Naive thymus-derived CD4-positive, alpha-beta T cell (primary cell): ENCODE measurements at places on chromosomes 16 and 17. TPM values are rescaled to one million over a fixed set of nuclear protein-coding genes. Genes with fewer than 3 reads are reported as not detected.
A peak's percentile ranks its signal among the peaks of the same experiment; 100 is the strongest.

DNA sequence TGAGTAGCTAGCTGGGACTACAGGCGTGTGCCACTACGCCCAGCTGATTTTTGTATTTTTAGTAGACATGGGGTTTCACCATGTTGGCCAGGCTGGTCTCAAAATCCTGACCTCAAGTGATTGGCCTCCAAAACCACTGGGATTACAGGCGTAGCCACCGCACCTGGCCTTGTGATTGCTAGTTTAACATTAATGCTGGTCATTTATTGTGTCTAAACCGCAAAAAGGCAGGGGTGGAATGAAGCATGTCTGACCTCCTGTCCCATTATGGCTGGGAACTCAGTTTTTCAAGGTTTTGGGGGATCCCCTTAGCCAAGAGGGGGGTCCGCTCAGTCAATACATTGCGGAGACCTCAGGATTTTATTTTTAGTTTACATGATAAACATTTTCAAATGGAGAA lies 10.7 kb upstream of the CNGB1 start:
- DNase-seq: no peak

DNA sequence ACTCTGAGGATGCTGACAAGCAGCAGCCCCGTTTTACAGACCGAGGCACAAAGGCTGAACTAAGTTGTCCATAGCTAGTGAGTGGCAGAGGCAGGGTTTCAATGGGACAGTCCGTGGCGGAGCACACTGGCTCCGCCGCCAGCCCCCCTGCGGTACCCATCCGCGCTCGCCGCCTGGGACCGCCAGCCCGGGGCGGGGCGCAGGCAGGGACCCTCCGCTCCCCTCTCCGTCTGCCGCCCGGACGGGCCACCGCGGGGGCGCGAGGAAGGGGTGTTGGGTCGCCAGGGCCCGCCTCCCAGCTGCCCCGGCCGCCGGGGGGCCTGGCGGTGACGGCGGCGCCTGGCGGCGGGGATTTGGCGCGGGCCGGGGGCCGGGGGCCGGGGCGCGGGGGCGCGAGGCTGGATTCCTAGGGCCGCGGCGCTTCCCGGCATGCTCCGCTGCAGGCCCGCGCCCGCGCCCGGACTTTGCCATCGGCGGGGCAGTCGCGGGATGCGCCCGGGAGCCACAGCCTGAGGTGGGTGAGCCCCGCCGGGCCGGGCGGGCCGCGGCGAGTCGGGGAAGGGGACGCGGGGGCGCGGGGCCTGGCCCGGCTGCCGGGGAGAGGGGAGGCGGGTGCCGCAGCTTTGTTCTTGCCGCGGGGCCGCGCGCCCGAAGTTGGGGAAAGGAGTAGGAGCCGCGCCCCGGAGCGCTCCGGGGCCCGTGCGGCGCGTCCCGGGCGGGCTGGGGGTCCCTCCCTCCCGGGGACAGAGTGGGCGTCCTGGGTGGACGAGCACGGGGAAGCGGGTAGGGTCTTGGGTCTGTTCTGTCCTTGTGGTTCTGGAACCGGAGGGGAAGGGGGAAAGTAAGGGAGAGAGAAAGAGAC lies at the start of gene TMEM98:
TSS of gene TMEM98 (plus strand) at position 430 of the 862 bp plus-strand sequence. CDS start 3,376 bp downstream, outside the sequence.
- peak; percentile 25 for DNase-seq

- DNase-seq: no peak
Measured at GRCh38 chr17:75069783-75070182, 18.0 kb upstream of the SLC16A5 start.

- no peak for DNase-seq
Measured at GRCh38 chr17:73384926-73385325, 73.1 kb upstream of the CDC42EP4 start.

GRCh38 chr17:46783031-46783593 lies 35.4 kb downstream of the WNT3 start:
- no peak for DNase-seq

DNA sequence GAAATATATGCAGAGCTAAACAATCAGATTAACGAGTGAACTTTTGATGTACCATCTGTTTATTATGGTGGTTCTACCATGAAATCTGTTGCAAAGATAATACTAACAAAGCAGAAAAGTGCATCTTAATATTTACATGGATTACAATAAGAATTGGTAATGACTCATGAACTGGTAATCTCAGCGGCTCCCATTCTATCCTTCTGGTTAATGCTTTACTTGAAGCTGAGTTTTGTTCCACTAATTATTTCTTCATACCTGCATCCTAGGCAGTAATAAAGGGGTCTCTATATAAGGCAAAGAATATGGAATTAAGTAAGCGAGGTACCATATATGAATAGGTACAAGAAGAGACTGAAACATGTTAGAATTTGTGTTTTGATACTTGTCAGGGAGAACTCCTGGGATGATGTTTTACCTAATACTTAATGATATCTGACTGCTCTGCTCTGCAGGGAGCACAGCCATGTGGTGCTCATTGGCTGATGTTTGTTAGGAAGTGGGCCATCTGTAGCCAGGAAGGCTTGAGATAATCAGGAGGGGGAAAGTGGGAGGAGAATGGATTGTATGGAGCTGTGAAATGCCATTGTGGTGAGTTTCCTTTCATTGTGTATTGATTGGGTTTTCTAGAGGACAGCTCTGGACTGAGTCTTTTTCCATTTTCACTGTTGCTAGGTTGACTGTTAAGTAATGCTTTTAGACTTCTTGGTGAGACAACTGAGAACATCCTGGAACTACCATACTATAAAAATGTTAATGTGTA lies 52.6 kb downstream of the MAP2K6 start:
- no peak for DNase-seq

- no peak for DNase-seq
Measured at GRCh38 chr16:19926449-19927390, 42.1 kb upstream of the GPRC5B start.

GRCh38 chr16:80390871-80391489 lies 149.8 kb upstream of the DYNLRB2 start:
- DNase-seq: no peak

- DNase-seq: no peak
Measured at GRCh38 chr16:8663192-8664089, 11.0 kb upstream of the ABAT start.

GRCh38 chr17:1951920-1952319 lies 73.2 kb downstream of the RTN4RL1 start:
- DNase-seq: no peak

- peak; percentile 87 for DNase-seq
Measured at GRCh38 chr16:85306071-85306792, 194.0 kb upstream of the CIBAR2 start.

Gene OTOP2
- total RNA-seq: not detected

Gene CDT1
- 75.8 and 79.2 TPM in 2 replicates for total RNA-seq

Gene FNDC8
- not detected for total RNA-seq

Gene PIPOX
- 0.99 and 1.6 TPM in 2 replicates for total RNA-seq

Gene ABCA9
- 0.30 TPM for total RNA-seq
